ENCODE measurements at places on chromosomes 13 and 19.

DNA sequence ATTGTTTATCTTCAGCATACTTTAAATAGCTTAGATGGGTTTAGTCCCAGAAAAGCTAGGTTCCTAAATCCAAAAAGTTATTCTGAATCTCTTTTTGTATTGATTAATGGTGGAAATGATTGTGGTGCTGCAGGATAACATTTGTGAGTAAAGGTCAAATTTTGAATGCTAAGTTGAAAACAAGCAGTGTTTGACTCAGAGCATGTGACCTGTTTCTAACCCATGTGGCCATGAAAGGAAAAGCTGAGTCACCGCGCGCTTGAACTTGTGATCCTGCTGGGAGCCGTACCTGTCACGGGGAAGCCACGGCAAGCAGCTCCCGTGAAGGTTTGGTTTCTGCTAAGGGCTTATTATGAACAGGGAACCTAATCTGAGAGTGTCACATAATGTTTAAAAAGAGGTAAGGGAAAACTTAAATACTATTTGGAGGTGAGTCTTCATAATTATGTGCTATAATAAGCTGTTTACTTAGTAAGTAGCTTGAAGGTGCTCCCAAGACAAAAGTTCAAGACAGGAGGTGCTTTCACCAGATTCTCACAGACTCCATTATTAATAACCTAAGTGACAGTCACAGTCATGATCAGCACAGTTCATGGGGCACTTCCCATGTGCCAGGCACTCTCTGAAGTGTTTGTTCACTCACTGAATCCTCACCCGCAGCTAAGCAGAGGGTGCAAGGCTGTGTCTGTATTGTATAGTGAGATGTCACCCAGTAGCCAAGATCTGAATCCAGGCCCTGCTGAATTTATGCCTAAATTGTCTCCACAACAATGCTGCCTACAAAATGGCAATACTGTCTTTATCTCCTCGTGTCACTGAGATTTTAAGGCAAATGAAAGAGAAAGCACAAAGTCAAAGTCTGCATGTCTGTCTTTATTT lies 286.5 kb downstream of the MYO16 start:
- DNase-seq, result peak; percentile 66

- no peak for DNase-seq
Observed at GRCh38 chr13:101157261-101157660, 259.0 kb downstream of the NALCN start.

DNA sequence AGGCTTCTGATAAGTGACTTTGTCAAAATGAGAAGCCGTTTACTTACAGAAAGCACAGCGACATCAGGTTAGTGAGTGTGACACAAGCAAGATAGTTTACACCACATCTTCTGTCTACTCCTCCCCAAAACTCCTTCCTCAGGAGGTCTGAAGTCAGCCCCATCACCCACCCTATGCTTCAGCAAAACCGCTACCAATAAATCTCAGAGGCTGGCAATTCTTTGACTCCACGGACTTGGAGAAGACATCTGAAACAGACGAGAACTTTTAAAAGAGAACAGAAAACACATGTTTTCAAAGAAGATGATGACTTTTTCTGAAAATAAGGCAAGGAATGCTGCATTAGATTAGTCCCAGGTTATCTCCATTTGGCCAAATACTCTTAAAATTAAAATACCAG lies 261.1 kb downstream of the TBC1D4 start:
- DNase-seq, result no peak

GRCh38 chr13:84940167-84940566 lies 859.1 kb downstream of the SLITRK6 start:
- no peak for DNase-seq

DNA sequence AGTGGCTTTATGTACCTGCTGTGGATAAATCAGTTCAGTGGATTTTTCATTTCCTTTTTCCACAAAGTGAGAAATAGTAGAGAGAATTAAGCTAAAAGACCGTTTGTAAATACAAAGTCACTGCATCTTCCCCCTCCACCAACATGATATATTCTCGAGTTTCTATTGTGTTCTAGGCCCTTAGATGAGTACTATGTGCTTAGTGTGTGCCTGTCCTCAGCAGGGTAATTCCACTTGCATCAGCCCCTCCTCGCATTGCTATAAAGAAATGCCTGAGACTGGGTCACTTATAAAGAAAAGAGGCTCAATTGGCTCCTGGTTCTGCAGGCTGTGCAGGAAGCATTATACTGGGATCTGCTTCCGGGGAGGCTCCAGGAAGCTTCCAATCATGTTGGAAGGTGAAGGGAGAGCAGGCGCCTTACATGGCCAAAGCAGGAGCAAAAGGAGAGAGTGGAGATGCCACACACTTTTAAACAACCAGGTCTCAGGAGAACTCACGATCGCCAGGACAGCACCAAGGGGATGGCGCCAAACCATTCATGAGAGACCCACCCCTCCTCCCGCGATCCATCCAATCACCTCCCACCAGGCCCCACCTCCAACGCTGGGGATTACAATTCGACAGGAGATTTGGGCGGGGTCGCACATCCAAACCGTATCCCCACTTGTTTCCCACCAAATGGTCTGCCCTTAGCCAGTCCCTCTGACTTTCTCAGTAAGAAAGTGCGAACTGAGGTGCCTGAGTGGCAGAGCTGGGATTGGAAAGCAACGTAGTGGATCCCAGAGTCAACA lies 102.3 kb upstream of the ABCC4 start:
- DNase-seq, result no peak

GRCh38 chr19:5694167-5694955 lies 4.3 kb downstream of the RPL36 start:
- no peak for DNase-seq

- no peak for DNase-seq
Observed at GRCh38 chr13:79382545-79383275, 23.3 kb downstream of the RBM26 start.

- DNase-seq, result no peak
Observed at GRCh38 chr19:39512988-39513387, 2.0 kb upstream of the SELENOV start.

- DNase-seq, result no peak
Observed at GRCh38 chr13:100825557-100825956, 151.0 kb upstream of the TMTC4 start.

DNA sequence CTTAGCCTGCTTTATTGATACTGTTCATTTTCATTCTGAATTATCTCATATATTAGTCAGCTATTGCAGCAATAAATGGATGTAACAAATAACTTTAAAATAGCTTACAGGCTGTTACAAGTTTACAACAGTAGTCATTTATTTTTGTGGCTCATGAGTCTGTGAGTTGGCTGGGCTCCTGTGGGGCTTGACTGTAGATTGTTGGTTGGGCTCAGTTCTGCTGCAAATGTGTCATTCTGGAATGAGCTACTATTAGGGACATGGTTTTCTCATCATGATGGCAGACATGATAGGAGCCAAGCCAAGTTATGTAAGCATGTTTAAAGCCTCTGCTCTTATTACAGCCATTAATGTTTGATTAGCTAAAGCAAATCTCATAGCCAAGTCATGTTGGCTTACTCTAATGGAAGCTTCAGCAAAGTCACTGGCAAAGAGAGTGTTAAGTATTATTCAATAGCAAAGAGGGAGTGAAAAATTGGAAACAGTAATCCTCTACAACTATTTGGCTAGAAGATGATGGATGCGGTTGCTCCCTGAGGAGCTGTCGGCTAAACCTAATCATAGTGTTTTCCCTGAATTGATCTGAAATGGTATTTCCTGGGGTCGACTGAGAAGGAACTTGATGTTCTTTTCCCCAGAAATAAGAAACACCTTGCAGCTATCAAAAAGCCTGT lies 391.3 kb downstream of the TDRD3 start:
- no peak for DNase-seq

DNA sequence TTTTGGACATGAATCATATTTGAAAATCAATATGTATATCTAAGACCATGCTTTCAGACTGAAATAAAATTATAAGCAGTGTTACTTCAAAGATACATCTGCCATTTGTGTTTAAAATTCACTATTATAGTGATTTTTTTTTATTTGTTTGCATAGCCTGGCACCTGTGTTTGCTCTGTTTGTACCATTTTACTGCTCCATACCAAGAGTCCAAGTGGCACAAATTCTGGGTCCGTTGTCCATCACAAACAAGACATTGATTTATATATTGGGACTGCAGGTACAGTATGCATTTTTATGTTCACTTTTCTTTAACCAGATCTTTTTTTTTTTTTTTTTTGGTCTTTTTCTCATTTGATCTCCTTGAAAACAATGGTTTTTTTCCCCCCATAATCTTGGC lies 6.7 kb upstream of the GPR183 start:
- no peak for DNase-seq

GRCh38 chr13:74555651-74556420 lies 421.6 kb upstream of the KLF12 start:
- DNase-seq, result no peak

- DNase-seq, result no peak
Observed at GRCh38 chr13:31545616-31546015, 193.7 kb upstream of the RXFP2 start.

DNA sequence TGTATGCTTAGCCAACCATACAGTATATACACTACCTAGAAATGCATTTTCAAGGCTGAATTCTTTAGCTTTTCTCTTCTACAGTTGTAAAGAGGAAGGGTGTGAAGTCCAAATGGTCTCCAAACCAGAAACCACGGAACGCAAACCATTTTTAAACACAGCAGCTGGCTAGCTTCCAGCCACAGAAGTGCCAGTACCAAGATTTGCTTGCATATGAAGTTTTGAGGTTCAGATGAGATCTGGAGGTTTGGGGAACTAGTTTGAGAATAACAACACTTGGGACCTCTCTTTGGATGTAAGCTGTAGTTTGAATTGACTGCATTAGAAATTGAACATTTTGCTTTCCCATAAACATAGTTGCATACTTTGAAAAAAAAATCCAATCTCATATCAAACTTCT lies 1243.5 kb downstream of the EFNB2 start:
- DNase-seq, result no peak

DNA sequence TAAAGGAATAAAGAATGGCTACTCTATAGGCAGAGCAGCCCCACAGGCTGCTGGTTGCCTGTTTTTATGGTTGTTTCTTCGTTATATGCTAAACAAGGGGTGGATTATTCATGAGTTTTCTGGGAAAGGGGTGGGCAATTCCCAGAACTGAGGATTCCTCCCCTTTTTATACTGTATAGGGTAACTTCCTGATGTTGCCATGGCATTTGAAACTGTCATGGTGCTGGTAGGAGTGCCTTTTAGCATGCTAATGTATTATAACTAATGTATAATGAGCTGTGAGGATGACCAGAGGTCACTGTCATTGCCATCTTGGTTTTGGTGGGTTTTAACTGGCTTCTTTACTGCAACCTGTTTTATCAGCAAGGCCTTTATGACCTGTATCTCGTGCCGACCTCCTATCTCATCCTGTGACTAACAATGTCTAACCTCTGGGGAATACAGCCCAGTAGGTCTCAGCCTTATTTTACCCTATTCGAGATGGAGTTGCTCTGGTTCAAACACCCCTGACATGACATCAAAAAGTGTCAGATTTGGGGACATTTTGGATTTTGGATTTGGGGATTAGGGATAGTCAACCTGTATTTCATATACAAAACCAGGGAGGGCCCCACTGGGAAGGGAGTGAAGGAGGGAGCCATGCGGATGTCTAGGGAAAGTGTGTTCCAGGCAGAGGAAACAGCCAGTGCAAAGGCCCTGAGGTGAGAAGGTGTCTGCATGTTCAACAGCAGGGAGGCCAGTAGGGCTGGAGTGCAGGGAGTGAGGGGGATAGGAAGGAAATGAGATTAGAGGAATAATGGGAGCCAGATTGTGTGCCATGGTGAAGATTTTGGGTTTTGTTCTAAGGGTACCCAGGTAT lies 10.9 kb downstream of the FXYD5 start:
- no peak for DNase-seq

DNA sequence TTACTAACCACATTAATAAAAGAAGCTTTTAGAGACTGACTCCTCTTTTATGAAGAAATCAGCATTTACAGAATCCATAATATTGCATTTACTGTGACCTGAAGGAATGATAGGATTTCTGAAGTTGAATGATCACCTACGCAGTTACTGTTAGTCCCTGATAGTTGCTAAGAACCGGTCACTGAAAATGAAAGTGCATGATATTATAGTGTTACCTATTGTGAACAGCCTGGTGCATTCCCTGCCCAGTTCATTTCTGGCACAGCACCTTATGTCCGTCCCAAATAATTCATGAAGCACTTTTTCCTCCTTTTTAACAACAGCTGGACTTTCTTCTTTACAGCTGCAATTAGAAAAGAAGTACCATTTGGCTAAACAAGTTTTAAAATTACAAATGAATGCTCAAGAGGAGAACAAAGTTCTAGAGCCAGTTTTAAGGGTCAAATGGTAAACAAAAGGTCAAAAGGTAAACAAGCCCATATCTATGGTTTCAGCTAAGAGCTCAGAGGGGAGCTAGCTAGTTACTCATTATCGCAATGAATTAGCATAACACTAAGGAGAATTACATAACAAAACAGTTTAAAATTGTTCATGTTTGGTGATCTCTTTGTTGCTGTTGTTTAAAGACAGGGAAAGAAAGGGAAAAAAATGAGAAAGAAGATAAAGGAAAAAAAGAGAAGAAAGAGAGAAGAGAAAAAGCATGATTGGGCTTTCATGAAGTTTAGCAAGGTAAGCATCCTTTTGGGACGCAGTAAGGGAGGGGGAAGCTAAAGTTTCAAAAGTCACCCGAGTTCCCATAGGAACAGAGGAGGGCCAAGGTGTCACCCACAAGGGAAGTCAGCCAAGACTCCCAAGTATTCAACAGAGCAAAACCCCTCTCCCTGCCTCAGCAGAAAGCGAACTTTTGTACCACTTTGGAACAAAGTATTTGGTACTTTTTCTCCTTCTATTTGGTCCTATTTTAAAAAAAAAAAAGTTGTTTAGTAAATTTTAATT lies 50.2 kb downstream of the FLT3 start:
- DNase-seq, result no peak

DNA sequence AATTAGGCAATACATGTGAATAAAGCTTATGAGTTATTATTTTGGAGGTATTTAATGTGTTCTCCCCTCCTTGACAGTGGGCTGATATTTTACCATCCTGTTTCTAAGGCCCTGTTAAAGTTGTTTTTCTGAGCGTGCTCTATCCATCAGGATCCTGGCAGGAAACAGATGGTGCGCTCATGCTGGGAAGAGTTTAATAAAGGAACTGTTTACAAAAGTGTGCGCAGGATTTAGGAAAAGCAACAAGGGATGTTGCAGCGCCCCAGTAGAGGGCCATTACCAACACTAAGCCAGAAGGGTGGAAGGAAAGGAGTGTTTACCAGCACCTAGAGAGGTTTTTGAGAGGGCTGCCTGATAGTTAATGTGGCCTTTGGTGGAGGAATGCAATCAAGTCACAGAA lies 374.5 kb downstream of the KCNRG start:
- no peak for DNase-seq

DNA sequence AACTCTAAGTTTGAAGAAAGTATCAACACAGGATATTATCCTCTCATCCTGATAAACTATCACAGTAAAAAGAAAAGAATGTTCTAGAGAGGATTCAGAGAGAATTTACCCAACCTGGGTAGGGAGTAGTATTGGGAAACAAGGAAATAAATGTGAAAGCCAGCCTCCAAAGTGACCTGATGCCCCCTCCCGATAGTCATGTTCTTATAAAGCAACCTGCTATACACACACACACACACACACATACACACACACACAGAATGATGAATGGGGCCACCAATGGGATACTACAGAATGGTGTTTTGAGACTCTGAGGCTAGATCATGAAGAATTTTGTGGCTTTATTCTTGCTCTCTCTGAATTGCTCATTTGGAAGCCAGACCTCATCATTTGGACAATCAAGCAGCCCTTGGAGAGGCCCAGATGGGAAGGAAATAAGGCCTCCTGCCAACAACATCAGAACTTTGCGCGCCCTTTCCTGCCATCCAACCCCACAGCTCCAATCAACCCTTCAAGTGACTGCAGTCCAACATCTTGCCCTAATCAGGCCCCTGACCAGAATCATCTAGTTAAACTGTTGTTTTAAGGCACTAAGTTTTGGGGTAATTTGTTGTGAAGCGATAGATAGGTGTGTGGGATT lies 807.9 kb upstream of the ARGLU1 start:
- no peak for DNase-seq
